ENCODE measurements at places on chromosomes 13 and 19.
A peak's percentile ranks its signal among the peaks of the same experiment; 100 is the strongest.

GRCh38 chr19:43534816-43535761 lies 2.1 kb downstream of the ZNF575 start:
- DNase-seq = peak; percentile 64

GRCh38 chr13:73937441-73937840 lies 196.8 kb downstream of the KLF12 start:
- no peak for DNase-seq

DNA sequence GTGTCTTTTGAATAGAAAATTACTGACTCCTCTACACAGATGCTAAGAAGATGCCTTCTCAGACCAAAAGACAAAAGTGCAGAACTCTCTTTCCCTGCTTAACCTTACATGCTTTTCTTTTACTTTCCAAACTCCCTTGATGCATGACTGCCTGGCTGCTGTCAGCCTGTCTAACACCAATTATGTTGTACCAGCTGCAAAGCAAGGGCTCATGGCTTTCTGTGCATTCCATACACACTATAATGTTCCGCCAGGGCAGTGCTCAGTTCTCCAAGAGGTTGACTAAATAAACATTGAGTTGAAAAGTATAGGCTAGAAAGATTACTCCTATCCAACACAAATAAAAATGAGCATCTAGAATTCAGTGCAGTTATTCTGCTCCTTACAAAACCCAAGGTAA lies 330.4 kb upstream of the NBEA start:
- DNase-seq = no peak

DNA sequence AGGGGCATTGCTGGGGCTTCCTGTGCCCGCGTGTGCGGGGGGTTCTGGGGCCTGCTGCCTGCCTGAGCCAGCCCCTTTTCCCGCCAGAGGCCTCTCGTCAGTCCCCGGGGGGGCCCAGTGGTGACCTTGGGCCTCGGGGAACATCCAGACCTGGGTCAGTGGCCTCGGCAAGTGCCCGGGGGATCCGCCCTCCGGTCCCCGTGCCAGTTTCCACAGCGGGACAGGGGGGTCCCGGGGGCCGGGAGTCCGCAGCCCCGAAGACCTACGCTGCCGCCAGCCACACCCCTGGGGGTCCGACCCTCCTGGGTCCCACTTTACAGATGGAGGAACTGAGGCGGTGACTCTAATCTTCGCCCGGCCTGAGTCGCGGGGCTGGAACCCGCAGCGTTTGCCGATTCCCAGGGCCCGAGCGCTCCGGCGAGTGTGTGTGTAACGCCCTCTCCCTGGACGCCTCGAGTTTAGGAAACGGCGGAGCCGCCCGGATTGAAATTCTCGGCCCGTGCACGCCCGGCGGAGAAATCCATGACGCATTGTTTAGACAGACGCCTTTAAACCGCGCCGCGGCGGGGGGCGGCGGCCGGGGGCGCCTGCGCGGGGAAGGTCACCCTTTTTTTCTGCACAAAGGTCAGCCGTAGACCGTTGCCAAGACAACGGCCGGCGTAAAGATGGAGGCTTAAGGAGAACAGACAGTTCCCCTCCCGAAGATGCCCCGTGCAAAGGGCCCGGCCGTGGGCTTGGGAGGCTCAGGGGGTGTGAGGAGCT lies 39.3 kb downstream of the EFNA2 start:
- DNase-seq = peak; percentile 56

GRCh38 chr19:7676376-7676775 lies 514 bp upstream of the MCEMP1 start:
- no peak for DNase-seq

GRCh38 chr13:99250982-99251825 lies 7.0 kb downstream of the GPR18 start:
- no peak for DNase-seq

DNA sequence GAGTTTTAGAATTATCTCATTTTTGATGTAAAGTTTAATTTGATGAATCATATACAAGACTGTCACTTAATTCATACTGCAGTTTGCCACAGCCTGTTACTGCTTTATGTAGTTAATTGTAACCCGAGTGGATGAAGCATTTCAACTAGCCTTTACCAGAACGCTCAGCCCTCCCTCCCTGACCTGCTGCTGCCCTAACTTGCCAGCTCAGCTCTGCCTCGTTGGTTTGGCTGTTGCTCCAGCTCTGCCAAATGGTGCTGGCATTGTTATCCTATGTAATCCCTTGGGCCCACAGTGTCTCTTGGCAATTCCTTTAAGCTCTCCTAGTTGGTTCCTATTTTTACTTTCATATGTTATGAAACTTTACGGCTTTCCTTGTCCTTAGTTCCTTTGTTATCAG lies 113.3 kb downstream of the LMO7 start:
- no peak for DNase-seq

DNA sequence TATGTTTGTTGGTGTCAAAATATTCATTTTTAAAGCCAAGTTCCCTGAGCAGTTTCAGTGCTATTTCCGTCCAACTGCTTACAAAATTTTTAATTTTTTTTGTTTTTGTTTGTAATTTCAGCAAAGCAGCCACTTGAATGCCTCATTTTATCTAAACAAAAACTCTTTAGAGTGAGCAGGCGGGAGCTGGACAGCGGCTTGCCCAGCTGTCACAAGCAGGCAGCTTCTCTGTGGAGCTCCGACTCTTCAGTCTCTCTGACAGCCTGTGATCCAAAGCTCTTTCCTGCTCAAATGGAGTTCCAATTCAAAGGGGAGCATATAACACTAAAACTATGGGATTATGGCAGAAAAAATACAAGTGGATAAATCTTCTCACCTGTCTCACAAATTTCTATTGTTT lies 618.3 kb upstream of the PCDH20 start:
- no peak for DNase-seq

DNA sequence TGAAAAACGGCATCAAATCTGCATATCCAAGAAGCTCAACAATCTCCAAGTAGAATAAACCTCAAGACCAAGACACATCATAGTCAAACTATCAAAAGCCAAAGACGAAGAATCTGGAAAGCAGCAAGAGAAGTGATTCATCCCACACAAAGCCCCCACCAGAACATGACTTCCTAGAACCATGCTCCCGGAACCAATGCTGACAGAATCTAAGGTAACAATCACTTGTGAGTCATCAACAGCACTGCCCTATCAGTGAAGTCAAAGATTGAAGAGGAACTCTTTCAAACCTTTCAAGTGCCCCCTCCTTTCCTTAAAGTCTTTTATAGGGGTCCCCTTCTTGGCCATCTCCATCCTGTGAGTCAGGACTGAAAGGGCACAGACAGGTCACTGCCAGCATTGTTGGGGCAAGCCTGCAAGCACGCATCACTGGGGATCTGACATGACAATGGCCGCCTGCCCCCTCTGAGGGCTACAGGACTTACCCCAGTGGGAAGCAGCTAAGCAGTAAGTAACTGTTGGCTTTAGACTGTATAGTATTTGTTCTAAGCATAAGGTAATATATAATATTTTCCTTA lies at the start of gene CCDC70:
Gene CCDC70, plus strand, starts transcription at position 247 of the 578 bp plus-strand sequence. CDS start 3,443 bp downstream, outside the sequence.
- DNase-seq = no peak

DNA sequence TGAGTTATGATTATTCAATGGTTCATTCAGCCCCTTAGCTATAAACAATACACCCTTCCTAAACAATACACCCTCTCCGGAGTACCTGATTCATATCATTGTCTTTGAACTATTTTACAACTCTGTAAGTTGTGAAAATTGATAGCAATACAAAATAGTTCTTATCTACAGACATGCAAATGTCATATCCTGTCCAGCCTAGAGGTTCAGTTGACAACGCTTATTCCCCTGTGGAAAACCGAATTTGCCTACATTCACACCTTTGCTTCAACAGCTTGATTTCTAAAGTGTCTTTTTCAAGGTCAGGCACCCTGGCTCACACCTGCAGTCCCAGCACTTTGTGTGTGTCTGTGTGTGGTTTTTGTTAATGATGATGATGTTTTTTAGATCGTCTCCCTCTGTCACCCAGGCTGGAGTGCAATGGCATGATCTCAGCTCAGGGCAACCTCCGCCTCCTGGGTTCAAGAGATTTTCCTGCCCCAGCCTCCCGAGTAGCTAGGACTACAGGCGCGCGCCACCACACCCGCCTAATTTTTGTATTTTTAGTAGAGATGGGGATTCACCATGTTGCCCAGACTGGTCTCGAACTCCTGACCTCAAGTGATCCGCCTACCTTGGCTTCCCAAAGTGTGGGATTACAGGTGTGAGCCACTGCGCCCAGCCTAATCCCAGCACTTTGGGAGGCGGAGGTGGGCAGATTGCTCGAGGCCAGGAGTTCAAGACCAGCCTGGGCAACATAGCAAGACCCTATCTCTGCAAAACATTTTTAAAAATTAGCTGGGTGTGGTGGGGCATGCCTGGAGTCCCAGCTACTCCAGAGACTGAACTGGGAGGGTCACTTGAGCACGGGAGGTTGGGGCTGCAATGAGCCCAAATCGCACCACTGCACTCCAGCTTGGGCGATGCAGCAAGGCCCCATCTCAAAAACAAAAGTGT lies 9.6 kb downstream of the C19orf53 start:
- DNase-seq = no peak

DNA sequence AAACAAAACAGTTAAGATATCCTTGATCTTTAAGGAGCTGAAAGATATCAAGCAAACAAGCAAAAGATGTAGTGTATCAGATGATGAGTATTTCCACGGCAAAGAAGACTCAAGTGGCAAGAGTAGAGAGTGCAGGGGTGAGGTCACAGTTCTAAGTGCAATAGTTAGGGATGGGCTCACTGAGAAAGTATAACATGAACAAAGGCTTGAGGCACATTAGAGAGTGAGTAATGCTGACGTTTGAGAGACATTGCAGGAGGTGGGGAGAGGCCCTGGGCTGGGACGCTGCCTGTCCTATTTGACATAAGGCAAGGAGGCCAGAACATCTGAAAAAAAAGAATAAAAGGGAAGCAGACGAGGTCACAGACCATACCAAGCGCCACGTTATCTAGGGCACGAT lies 1.4 kb downstream of the DUXA start:
- DNase-seq = no peak

GRCh38 chr13:45406421-45406820 lies 11.8 kb downstream of the SLC25A30 start:
- no peak for DNase-seq

- DNase-seq = peak; percentile 84
Measured at GRCh38 chr19:45406226-45407090, at the start of gene POLR1G. Gene POLR1G, plus strand, starts transcription at chr19:45406644. Its CDS starts 53 bp downstream, at chr19:45406697.
